Large intestine (tissue), 12 donors: ENCODE measurements at places on chromosomes 6 and 20.

DNA sequence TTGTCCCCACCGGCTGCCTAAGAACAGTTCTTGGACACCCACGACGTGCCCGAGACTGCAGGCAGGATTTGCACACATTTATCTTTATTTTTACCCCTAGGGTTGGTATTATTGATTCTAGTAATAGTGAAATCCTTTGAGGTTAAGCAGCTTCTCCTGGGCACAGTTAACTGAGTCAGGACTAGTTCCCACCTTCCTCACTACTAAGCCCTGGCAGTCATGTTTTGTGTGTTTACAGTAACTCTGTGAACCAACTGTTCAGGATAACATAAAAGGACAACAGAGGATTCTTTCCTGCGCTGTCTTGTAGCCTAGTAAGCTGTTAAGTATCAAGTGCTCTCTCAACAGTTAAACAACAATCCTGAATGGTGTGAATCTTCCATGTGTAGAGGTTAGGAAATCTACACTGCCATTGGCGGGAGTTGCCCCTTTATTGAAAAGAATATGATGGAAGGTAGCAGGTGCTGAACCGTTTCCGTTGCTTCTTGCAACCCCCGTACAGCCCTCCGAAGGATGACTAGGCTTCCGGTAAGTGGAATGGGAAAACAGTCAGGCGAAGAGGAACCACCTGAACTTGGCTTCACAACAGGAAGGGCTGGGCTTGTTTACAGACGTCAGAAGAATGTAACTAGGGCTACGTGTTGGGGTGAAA lies 979 bp upstream of the SOD2 start:
- no peak for DNase-seq

DNA sequence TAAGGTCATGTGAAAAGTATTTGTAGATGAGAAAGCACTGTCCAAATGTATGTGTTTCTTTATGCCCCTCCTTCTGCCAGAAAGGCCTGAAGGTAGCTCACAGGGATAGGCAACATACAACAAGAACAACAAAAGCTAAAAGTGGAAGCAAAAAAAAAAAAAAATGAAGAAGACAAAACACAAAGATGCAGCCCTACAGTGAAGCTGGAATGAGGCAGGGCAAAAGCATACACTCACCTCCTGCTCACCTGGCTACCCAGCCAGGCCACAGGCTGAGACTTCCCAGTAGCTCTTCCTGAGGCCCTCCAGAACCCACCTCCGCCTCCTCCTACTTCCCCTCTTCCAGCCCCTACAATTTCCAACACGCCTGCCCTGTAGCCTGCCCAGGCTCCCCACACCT lies 2.4 kb downstream of the UNC5CL start:
- DNase-seq: no peak

GRCh38 chr20:12416281-12416680 lies 498.6 kb downstream of the BTBD3 start:
- no peak for DNase-seq

- no peak for DNase-seq
Measured at GRCh38 chr20:42955713-42956112, 234.0 kb downstream of the PTPRT start.

DNA sequence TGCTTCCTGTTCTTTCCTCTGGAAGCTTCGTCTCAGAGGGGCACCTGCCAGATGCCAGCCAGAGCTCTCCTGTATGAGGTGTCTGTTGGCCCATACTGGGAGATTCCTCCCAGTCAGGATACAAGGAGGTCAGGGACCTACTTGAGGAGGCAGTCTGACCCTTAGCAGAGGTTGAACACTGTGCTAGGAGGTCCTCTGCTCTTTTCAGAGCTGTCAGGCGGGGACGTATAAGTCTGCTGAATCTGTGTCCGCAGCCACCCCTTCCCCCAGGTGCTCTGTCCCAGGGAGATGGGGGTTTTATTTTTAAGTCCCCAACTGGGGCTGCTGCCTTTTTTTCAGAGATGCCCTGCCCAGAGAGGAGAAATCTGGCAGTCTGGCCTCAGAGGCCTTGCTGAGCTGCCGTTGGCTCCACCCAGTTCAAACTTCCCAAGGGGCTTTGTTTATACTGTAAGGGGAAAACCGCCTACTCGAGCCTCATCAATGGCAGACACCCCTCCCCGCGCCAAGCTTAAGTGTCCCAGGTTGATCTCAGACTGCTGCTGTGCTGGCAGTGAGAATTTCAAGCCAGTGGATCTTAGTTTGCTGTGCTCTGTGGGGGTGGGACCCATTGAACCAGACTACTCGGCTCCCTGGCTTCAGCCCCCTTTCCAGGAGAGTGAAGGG lies 326.7 kb downstream of the BCKDHB start:
- DNase-seq: no peak

DNA sequence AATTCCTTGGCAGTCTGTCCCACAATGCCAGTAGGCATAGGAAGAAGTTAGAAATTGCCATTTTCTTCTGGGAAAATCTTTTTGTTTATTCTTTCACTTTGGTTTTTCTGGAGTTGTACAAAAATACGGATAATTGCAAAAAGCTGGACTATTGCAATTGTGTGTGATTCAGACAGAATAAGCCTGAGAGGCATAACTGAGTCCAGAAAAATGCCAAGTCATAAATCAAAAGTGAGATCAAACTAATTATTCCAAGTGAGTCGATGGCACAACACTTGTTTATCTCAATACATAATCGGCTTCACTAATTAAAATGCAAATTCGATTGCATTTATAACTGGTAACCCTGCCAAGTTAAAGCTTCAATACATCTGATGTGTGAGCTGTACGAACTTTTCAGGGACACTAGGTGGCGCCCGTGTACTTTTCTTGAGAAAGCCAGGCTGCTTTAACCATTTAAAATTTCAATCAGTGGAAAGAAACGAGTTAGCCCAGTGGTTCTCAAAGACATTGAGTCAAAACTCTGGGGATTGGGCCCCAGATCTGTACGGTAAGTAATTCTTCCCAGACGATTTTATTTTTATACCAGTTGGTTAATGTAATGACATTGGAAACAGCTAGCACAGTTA lies 102.6 kb downstream of the LAMP5 start:
- DNase-seq: peak; percentile 44

- DNase-seq: no peak
Measured at GRCh38 chr20:46216770-46217464, 91.4 kb downstream of the CDH22 start.

- DNase-seq: no peak
Measured at GRCh38 chr6:99032396-99032795, 84.7 kb upstream of the FBXL4 start.

DNA sequence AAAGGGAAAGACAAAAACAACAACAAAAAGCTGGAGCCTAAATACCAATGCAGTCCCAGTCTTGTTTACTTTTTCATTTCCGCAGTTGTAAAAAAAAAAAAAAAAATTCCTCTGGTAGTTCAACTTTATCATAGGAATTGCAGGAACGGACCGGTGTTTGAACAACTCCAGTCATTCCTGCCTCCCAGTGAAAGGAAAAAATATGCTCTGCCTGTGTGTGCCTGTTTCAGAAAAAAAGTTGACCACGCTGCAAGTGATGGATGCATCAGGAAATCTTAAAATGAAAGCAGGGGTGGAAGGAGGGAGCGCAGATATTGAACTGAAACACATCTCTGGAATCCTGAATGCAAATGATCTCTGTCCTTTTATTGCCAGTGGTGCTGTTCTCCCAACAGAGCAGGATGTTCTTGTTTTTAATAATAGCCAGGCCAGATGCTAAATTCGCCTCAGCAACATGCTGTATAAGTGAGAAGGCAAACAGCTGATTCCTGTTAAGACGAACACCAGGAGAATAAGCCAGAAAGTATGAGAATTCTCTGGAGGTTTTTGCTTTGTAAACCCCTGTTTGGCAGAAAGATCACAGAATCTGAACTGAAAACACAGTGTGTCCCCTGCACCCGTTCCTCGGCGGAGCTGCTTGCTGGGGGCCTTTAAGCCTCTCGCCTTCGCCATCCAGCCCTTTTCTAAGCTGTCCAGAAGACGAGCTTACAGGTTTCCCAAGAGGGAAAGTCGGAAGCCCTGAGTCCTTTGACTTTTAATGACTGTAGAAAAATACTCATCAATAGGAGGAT lies 178.4 kb upstream of the SUPT3H start:
- DNase-seq: peak; percentile 41

DNA sequence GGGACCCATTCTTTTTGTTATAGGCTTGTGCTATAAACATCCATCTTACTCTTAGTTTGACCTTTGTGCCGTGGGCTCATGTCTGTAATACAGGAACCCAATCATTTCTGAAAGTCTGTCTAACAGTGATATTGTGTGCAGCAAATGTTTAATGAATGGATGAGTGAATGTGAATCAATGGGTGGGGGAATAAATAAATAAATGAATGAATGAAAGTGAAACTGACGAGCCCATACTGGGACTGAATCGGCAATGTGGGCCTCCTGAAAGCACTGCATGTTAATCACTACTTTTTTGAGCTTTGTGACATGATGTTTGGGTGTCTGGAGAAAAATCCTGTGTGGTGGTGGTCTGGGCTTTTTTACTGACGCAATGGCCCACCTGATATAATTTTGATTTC lies 175.0 kb downstream of the GMPR start:
- DNase-seq: no peak

DNA sequence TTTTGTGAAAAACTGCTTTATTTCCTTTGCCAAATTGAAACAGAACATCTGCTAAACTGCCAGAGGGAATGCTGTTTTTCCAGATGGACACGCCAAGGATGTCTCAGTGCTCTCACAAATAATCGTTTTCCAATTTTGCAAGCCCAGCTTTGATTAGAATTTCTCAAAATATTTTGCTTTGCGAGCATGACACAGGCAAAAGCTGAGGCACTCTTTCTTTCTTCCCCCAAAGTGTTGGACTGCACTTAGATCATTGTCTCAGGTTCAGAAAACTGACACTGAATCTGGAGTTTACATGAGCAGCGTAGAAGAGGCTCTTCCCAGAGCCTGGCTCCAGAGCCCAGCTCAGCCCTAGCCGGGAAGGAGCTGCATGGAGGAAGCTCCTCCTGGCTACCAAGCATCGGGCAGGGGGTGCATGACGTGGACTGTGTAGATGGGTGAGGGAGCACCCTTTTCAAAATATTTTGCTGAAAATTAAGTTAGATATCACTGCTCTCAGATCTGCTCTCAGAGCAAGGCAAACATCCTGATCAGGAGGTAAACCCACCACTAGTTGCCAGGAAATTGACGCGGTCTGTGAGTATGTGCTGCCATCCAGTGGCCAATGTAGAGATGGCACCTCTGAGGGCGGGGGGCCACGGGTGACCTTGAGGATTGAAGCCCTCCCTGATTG lies 107.5 kb downstream of the SLC22A3 start:
- peak; percentile 64 for DNase-seq

GRCh38 chr6:149492798-149493343 lies 8.1 kb upstream of the ZC3H12D start:
- no peak for DNase-seq

GRCh38 chr6:14524319-14524718 lies 406.7 kb downstream of the CD83 start:
- no peak for DNase-seq

DNA sequence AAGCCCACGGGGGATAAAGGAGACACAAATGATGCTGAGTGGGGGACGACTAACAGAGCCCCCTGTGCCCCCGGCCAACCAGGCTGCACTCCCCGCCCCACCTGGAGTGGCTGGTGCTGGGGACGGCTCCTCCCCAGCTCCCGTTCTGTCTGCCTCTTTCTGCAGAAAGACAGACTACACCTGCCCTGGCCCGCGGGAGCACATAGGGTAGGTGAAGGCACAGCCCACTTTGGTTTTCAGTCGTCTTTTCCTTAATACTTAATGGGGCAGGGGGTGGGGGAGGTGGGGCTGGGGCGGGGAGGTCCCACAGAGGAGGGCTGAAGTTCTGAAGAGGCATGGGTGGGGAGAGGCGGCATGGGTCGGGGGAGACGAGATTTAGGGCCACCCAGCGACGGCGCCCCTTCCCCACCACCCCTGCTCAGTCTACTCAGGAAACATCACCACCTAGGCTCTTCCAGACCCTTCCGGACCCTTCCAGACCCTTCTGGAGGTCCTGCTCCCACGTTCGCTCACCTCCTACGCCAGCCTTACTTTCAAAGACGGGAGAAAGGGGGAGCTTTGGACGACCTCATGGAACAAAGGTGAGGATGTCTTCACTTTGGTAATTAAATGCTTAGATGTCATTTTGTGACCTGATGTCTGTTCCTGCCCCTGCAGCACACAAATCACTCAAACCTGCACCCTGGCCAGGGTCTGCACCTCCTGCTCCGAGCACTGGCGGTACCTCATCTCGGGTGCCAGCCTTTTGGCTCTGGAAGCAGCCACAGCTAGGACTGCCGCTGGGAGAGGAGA lies 21.2 kb upstream of the FRMD1 start:
- no peak for DNase-seq

DNA sequence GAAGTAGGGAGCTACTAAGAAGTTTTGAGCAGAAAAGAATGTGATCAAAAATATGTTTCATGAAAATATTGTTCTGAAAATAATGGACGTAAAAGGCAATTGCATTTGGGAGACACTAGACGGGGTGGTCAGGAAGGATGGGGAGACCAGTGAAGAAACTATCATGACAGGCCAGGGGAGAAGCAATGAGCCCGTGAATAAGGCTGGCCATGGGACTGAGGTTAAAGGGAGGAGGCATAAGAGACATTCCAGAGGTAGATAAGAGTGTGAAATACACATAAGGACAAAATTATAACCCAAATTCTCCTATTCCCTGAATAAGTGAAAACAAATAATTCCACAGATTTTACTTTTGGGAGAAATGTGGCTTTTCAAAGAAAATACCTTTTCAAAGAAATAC lies 51.7 kb downstream of the MARCKS start:
- DNase-seq: no peak

DNA sequence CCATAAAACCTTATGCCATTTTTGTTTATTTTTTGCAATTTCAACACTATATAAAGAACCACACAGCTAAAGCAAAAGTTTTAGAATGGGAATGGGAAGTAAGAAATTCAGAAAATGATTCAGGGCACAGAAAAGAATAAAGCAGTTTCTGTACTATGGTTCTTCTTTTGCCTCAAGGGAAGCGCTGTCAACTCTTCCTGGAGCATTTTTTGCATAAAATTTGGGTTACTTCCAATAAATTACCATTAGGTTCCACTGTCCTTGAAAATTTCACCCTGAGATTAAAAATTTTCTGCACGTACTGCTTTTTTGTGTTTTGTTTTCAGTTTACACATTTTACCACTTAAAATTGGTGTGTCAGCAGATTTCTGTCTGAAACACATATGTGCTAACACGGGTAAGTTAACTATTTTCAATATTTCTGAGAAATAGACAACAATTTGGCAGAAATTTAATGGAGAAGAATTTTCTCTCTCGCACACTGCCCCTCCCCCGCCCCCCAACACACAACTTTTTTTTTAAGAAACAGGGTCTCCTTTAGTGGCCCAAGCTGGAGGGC lies 79.6 kb downstream of the ADAT2 start:
- no peak for DNase-seq

GRCh38 chr6:2179950-2180349 lies 65.5 kb downstream of the GMDS start:
- no peak for DNase-seq

- no peak for DNase-seq
Measured at GRCh38 chr6:34476921-34477320, 11.0 kb downstream of the PACSIN1 start.

GRCh38 chr6:10586302-10586701 lies 65.2 kb downstream of the GCNT2 start:
- no peak for DNase-seq

DNA sequence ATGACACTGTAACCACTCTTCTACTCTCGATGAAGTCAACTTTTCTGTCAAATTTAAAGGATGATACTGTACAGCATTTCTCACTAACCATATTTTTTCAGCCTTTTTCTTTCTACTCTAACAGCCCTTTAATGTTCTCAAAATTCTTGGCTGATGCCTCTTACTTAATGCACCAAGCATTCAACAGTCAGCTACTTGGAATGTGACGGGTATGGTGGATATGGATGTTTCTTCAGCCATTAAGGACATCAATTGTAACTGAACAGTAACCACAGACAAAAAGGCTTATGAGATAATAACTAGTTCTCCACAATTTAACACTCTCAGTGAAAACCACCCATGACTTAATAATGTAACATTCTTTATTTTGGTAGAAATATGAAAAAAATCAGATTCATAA lies 467.2 kb upstream of the ZNF337 start:
- no peak for DNase-seq
